GM23248 (cell line): ENCODE measurements at places on chromosomes 3 and 15.

DNA sequence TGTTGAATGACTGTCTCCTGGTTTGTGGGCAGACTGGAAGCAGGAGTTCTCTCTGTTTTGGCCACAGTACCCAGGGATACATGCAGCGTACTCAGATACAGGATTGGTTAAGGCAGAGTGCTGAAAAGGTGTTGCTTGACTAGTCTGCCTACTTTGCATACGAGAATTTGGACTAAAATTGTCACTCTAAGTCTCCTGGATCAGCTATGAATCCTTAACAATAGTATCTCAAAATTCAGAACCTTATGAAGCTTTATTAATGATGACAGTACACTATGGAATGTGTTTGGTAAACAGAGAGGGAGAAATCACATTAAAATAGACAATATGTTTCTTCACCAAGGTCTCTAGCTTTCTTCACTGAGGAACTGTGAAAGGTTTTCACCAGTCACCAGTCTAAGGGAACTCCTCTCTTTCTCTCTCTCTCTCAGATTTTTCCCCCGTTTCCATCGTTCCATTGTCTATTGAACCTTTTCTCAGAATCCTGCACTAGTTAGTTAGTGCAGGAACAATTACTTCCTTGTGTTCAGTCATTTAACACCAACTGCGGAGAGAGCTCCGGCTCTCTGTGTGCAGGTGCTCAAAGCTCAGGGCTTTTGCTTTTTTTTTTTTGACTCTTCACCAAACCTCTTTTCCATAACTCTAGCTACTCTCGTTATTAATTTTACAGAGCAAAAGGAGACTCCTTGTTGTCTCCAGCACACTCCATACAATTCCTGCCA lies 85.9 kb upstream of the FNDC3B start:
- DNase-seq, result peak; percentile 35

DNA sequence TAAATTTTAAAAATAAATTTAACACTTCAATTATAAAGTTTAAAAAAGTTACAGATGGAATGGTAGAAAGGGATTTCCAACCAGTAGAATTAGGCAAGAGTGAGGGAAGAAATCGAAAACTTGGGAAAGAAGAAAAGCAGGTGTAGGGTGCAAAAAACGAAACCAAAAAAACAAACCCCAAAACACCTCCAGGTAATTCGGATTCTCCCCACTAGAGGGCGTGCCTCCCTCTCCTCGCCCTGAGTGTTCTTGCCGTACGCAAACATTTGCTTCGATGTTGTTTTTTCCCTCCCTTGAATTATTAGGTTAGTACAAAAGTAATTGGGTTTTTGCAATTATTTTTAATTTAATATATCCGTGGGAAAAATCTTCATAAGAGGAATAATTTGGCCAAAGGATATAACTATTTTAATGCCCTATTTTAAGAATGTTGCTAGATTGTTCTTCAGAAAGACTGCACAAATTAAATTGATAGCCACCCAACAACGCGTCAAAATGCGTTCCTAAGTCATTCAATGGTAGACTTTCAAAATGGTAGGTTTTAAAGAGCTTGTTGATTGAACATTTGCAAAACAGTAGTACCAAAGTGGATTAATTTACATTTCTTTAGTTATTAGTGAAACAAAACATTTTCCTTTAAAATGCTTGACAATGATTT lies 63.7 kb downstream of the SLC30A4 start:
- peak; percentile 60 for DNase-seq

- peak; percentile 58 for DNase-seq
Observed at GRCh38 chr15:66743703-66744536, 41.9 kb downstream of the SMAD6 start.

DNA sequence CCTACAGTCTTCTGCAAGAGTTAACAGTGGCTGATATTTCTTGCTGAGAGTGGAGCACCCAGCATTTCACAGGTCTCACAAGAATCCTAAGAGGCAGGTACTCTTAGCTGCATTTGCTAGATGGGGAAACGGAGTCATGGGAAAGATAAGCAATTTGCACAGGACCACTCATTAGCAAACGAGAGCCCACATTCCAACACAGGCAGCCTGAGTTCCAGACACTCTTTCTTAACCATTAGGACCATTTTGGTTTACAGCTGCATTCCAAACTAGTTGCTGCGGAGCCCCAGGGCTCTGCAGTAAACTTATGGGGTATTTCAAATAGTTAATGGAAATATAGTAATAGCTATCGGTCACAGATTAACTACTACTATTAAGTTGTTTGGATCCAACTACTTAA lies 42.5 kb downstream of the LYZL4 start:
- no peak for DNase-seq

- peak; percentile 25 for DNase-seq
Observed at GRCh38 chr3:99902091-99902490, 84.4 kb downstream of the CMSS1 start.

DNA sequence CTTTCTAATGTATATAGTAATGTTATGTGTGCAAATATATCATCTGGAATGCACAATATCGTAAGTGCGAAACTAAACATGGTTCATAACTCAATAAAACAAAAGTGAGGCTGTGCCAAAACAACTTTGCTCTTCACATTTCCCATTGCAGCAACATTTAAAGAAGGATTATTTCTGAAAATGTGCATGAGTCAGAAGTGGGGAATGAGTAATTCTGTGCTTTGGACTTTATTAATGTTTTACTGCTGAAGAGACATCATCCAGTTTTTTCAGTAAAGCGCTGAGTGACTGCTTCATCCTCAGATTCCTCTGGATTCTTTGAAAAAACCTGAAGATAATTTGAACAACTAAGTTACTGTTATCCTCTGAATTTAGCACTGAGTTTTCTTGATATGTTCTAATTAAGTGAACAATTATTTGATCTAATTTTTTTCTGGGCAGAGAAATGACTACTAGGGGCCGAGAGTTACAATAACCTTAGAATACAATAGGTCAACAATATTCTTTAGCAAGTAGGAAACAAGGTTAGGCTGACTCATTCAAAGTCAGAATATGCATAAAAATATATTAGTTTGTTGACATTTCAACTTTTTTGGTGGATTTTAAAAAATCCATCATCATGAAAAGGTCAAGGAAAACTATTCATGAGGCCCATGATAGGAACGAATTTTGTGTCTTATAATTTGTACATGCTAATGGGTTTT lies 20.0 kb upstream of the PLCL2 start:
- DNase-seq, result peak; percentile 78

DNA sequence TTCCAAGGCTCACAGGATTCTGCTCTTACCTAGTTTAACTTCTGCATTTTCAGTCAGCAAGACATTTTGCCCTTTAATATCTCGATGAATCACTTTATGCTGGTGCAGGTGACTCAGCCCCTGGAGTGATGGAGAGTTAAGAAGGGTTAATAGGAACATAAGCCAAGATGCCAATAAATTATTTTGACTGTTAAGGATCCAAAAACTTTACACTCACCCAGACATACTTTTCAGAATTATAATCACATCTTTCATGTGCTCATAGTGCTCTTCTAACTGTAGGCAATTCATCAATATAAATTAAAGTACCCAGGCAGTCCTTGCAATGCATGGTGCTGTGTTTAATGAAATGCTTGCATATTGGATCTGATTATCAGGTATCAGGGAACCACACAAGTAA lies 164.1 kb upstream of the SLC2A2 start:
- DNase-seq, result peak; percentile 49

- peak; percentile 69 for DNase-seq
Observed at GRCh38 chr3:86996261-86996955, 5.5 kb upstream of the VGLL3 start.

DNA sequence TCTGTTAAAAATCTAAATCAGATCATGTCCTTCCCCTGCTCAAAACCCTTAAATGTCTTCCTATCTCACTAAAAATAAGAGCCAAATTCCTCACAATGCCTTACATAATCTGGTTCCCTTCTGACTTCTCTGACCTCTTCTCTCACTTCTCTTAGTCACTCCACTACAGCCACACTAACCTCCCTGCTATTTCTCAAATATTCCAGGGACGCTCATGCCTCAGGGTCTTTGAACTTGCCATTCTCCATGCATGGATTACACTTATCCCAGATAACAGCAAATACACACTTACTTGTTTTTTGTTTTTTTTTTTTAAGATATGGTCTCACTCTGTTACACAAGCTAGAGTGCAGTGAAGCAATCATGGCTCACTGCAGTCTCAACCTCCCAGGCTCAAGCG lies 8.5 kb downstream of the TP53BP1 start:
- no peak for DNase-seq

- DNase-seq, result no peak
Observed at GRCh38 chr3:56321383-56321782, 146.9 kb downstream of the ERC2 start.

DNA sequence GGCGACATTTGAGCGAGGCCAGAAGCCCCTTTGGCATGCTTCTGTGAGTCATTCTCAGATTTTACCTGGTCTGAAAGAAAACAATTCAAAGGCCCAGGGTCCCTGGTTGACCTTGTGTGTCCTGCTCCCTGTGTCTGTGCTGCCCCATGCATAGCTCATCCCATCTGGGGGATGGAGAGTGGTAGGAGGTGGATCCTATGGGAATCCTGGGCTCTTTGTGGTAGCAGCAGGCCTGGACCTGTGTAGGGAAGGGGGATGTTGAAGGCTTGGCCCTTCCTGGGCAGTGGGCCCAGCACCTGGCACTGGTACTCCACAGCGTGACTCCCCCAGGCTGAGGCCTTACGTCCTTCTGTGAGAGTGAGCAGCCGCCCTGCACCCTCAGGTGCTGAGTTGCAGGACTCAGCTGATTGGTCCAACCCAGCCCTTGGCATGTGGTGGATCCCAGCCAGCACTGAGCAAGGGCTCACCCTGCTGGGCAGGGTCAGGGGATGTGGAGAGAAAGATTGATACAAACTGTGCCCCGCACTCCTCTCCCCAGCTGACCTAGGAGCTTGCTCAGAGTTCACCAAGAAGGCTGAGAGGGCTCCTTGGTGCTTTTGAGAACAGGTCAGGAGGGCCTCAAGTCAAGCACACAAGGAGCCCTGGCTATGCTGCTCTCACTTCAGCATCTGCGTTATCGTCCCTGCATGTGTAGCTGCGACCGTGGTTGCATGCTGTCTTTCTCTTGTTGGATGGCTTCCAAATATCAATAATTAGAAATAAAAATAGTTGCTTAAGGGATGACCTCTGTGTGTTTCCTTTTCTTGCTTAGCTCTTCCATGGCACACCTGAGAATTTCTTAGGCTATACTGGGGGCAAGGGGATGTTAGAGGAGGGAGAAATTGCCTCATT lies 21.4 kb upstream of the JMJD7 start:
- no peak for DNase-seq

- DNase-seq, result no peak
Observed at GRCh38 chr3:40243056-40243455, 66.5 kb upstream of the EIF1B start.

GRCh38 chr3:128521715-128522114 lies 28.7 kb upstream of the GATA2 start:
- DNase-seq, result no peak

DNA sequence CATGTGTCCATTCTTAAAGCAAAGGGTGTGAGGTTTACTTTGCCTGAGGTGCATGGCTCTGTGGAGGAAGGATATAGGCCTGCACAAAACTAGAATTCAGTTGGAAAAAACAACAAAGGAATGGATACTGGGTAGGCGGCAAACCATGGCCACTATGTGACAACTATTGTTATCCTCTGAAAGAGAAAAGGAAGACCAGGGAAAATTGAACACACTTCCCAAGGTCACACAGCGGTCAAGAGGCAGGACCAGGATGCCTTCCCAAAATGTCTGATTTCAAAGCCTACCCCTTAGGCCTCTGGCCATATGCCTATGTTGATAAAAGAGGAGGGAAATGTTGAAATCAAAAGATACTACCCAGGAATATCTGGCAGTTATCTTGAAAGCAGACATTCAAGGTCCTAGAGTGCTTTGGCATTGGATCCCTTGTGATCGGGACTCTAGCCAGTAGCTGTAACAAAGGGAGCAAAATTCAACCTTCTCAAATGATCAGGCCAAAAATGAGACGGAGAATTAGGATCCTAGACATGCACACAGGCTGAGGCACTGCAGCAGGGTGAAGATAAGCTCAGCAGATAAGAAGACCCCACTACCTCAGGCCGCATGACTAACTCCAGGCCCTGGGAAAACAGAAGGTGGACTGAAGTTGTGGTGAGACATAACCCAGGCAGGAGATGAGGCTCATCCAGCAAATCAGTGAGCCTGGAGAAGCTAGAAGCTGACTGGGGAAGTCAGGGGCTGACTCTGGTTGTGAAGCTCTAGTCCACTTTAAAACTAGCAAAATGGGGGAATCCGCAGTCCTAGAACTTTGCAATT lies 292.2 kb downstream of the NEK10 start:
- DNase-seq, result no peak

DNA sequence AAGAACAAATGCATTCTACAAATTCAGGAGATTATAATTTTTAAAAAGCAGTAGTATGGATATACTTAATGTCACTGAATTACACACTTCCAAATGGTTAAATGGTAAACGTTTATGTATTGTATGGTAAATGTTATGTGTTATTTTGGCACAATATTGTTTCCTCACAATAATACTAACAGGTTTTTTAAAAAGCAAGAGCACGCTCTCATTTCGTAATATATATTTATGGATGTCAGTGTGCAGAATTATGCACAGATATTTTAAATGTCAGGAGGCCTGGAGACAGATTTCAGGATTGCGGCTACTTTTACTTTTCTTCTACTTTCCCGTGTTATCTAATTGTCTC lies 533 bp downstream of the ZNF445 start:
- DNase-seq, result no peak

- DNase-seq, result peak; percentile 76
Observed at GRCh38 chr3:51718547-51719409, 11.9 kb downstream of the GRM2 start.

DNA sequence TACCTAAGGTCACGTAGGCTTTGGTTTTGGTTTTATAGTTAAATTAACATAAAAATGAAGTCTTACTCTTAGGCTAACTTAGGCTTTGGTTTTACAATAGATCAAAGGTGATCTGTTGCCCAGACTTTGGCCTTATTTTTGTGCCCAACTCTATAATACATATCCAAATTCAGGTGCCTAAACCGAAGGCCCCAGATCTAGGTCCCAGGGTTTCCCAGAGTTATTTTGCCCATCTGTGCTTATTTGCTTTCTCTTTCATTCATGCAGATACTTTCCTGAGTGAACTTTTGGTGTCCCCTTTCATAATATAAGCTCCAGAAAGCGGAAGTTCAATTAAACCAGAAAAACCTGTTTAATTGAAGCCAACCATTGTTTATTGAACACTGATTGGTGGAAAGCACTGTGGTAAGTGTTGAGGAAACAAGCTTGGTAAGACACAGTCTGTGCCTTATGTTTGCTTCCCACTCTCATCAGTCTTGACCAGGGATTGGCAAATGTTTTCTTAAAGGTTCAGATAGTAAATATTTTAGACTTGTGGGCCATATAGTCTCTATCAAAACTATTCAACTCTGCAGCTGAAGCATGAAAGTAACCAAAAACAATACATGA lies 209.7 kb downstream of the WDR72 start:
- DNase-seq, result no peak
